ENCODE measurements at places on chromosomes 7 and 10.
A peak's percentile ranks its signal among the peaks of the same experiment; 100 is the strongest.

DNA sequence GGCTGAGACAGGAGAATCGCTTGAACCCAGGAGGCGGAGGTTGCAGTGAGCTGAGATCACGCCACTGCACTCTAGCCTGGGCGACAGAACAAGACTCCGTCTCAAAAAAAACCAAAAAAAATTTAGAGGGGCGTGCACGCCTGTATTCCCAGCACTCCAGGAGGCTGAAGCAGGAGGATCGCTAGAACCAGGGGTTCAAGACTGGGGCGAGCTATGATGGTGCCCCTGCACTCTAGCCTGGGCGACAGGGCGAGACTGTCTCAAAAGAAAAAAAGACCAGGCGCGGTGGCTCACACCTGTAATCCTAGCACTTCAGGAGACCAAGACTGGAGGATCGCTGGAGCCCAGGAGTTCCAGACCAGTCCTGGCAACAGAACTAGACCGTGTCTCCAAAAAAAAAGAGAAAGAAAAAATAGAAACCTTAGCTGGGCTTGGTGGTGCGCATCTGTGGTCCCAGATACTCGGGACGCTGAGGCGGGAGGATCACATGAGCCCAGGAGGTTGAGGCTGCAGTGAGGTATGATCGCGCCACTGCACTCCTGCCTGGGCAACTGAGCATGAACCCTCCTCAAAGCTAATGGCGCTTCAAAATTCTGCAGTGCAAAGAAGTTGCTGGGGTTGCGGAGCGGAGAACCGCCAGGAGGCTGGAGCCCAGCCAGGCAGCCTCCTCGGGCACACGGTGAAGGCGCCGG is 382 bp upstream of the MBLAC1 start:
- no peak for DNase-seq

GRCh38 chr10:75083972-75084833 is 27.3 kb upstream of the SAMD8 start:
- no peak for DNase-seq

DNA sequence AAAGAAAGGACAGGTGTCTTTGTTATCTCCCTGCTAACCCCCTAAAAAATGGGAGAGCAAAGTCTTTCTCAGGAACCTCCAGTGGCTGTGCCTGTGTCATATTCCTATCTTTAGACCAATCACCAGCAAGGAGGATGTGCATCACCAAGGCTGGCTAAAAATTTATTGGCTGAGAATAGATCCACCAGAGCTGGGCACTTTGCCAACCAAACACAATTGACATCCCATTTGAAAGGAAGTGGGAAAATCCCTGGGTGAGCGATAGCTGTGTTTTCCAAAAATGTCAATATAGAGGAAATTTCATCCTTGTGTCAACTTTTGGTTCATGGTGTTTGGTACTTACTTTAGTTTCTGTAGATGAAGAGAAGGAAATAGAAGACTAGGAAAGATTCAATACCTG is 13.1 kb upstream of the GPR141 start:
- DNase-seq = no peak

DNA sequence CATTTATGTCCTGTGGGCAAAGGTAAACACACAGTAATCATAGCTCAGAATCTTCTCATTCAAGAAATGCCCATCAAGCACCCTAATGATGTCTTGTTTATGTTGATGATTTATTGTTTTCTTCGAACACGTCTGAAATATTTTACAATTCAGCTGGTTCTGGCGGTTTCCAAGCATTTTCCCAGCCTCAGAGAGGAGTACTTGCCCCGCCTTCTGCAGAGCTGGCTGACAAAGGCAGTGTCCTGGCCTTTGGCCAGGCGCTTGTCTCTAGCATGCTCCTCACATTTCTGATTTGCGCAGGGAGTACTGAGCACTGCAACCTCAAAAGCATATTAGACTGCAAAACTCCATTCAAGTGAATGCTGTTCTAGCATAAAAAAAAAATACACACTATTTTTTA is 314.2 kb upstream of the GNAI1 start:
- peak; percentile 71 for DNase-seq

DNA sequence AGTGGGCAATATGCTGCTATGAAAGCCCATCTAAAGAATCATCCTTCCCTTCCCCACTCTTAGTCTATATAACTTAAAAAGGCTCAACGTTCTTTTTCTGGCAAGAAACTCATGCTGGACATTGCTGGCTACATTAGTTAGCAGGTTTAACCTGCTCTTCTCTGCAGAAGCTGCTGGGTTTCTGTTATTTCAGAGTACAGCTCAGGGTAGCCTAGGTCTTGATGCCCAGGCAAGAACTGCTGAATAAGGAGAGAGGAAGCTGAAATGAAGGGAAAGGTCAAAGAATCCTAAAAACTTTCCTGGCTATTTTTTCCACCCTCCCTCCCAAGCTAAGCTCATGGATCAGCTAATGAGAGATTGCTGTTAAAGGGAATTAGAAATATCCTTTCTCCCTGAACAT is 79.4 kb downstream of the ANKIB1 start:
- DNase-seq = no peak

DNA sequence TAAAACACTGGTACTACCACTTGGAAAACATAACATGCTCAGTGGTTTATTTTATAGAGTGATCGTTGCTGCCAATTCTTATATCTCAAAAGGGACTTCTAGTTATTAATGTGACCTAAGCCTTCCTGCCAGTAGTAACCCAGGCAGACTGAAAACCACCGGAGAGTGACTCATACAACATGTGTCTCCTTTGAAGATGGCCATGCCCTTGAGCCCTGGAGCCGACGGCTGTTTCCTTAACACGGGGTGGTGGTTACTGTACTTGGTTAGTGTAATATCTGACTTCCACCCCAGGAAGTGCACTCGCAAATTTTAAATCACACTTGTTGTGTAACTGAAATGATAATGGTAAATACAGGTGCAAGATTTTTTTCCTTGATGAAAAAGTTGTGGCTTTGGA is 30.5 kb downstream of the JAKMIP3 start:
- DNase-seq = no peak

GRCh38 chr10:121157998-121158397 is 306.8 kb downstream of the WDR11 start:
- no peak for DNase-seq

GRCh38 chr10:121375172-121375571 is 223.1 kb downstream of the FGFR2 start:
- DNase-seq = no peak

- DNase-seq = no peak
These were observed 183.4 kb downstream of the WNT2 start for GRCh38 chr7:117139397-117139984.

- no peak for DNase-seq
These were observed 254.4 kb upstream of the ZMIZ1 start for GRCh38 chr10:78814407-78814806.

DNA sequence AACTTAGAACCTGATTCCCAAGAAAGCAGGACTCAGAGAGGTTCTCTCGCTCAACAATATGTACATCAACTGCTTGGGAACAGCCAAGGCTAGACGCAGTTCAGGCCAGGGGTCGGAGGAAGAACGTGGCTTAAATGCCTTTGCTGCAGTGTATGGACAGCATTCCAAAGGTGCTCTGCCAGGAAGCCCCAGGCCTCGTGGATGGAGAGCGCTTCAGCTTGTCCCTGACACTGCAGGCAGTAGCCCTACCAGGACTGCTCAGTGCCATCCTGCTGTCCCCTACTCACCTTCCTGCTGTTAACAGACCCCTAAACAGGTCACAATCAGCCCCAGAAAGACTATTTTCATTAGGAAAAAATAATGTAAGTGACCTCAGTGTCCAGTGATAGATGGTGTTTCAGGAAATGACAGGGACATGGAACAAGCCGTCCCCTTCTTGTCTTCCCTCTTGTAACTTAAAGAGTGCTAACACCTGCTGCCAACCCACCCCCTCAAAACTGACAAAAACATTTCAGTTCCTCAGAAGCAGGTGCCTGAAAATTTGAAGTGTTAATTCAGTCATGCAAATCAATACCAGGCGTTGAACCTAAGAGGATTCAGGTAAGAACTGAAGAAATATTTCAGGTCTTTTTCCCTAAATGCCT is 16.5 kb downstream of the CREB3L2 start:
- no peak for DNase-seq

GRCh38 chr7:75732764-75733630 is 5.7 kb downstream of the HIP1 start:
- DNase-seq = no peak

DNA sequence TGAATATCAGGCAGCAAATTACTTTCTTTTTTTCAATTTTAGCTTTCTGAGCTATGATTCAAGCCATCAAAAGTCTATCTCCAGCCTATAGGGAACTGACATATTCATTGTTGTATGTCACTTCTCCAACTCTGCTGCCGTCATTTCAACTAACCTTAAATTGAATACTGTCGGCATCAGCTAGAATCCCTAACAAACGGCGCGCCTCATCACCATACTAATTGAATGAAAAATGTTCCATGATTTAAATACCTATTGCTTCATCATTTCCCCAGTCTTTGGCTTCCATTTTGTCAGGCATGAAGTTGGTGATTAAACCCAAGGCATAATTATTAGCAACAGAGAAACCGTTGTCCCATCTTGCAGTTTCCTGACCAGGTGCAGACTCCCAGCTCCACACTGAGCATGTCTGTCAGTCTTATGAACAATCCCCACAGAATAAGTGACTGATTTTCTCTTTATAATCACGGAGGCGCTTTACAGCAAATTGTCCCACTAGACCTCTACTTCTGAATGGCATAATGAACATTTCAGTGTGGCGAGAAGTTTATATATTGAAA is 83.5 kb upstream of the NPY start:
- DNase-seq = no peak

DNA sequence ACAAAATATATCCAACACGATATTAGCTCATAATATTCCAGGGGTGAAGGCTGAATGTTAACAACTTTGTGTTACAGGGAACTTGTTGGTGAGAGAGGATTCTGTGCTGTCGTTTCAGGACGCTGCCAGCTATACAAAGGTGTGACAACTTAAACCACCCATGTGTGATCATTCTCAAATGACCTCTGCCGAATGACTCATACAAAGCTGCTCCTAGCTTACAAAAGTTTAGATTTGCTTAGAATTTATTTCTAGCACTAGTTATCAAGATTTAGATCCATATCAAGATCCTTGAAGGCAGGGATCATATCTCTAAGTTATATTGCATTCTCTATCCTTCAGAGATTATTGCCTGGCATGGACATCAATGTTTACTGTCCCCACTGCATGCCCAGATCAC is 65.3 kb downstream of the COBL start:
- DNase-seq = no peak

DNA sequence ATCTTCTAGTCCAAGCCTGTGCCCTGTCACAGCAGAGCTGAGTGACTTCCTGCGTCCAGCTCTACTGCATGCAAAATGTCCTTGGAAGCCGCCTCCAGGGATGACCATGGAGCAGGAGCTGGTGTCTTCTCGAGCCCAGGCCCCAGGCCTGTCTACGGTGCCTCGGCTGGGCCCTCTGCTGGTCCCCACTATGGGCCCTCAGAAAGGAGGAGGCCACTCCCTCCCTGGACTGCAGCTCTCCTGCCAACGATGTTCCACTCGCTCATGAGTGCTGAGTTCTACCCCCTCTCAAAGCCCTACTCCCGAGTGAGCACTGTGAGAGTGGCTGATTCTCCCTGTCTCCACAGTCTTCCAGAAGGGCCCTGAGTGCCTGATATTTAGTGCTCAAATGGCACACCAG is 504.9 kb downstream of the PTPRN2 start:
- no peak for DNase-seq

GRCh38 chr10:32795598-32796183 is 162.3 kb downstream of the ITGB1 start:
- peak; percentile 28 for DNase-seq
